ENCODE measurements at places on chromosomes 7 and 10. TPM values are rescaled to one million over a fixed set of nuclear protein-coding genes. Genes with fewer than 3 reads are reported as not detected.

DNA sequence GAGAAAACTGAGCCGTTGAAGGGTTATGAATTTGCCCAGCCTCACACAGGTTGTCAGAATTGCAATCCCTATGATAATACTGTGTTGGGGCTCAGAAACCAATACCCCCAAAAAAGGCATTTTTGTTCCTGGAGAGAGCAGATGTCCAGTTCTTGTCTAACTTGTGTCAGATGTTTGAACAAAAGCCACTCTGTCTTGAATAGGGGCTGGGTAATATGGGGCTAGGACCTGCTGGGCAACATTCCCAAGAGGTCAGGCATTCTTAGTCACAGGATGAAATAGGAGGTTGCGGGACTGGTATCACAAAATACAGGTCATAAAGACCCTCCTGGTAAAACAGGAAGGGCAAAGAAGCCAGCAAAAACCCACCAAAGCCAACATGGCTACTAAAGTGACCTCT, 482.1 kb downstream of the IPMK start:
- H3K4me3 ChIP-seq, result no peak overlapping the region
- H3K36me3 ChIP-seq, result no peaks in the 10 kb centered on the region
- no peak for DNase-seq
- no peaks in the 10 kb centered on the region for H3K27me3 ChIP-seq
- no peaks in the 10 kb centered on the region for H3K4me1 ChIP-seq

DNA sequence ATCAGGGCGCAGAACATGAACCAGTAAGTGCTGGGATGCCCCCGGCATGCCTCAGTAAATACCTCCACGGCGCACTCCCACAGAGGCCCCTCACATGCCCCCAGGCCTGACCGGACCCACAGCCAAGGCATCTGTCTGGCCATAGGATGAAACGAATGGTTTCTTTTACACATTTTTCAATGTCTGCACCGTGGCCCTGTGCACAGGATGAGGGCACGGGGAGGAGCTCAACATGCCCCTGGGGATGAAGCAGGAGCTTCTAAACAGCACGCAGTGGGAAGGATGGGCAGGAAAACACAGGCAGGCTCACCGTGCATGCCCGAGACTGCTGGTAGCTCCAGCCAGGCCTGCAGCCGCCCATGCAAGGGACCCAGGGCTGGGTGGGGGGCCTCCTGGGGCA, 283.3 kb downstream of the TNS3 start:
- H3K27me3 ChIP-seq, result no peaks in the 10 kb centered on the region
- peaks cover 41% of the 10 kb centered on the region for H3K36me3 ChIP-seq
- peak; percentile 33 for DNase-seq
- H3K4me3 ChIP-seq, result no peak overlapping the region
- H3K27ac ChIP-seq, result no peak overlapping the region

- H3K4me3 ChIP-seq, result no peak overlapping the region
- no peaks in the 10 kb centered on the region for H3K27me3 ChIP-seq
- DNase-seq, result no peak
- H3K27ac ChIP-seq, result no peak overlapping the region
- no peaks in the 10 kb centered on the region for H3K4me1 ChIP-seq
- H3K36me3 ChIP-seq, result no peaks in the 10 kb centered on the region
Observed at GRCh38 chr7:122403113-122403512, 98.6 kb upstream of the FEZF1 start.

- peaks cover 13% of the 10 kb centered on the region for H3K4me1 ChIP-seq
- H3K27me3 ChIP-seq, result no peaks in the 10 kb centered on the region
- no peak overlapping the region for H3K4me3 ChIP-seq
- no peak overlapping the region for H3K27ac ChIP-seq
- no peaks in the 10 kb centered on the region for H3K36me3 ChIP-seq
Observed at GRCh38 chr10:117740088-117740487, 197.5 kb downstream of the EMX2 start.

GRCh38 chr7:98488167-98488566, 87.3 kb upstream of the BAIAP2L1 start:
- H3K27ac ChIP-seq, result no peak overlapping the region
- no peak overlapping the region for H3K4me3 ChIP-seq
- H3K4me1 ChIP-seq, result no peaks in the 10 kb centered on the region
- H3K27me3 ChIP-seq, result no peaks in the 10 kb centered on the region

DNA sequence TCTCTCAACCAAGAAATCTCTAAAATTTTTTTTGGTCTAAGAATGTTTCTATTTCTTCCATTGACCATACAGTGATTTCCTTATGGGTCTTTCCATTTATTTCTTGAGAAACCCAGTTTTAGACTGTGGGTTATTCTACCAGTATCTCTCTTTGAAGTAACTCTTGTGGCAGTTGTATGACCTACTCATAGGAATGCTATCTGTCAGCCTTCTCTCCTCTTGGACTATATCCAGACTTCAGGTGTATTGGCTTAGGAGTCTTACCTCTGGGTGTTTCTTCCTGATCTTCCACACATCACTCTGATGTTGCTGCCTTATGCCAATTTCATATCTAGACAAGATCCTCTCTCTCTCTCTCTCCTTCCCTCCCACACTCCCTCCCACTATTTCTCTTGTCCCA, 178.1 kb downstream of the BMPER start:
- no peaks in the 10 kb centered on the region for H3K4me1 ChIP-seq
- H3K4me3 ChIP-seq, result no peak overlapping the region
- H3K36me3 ChIP-seq, result no peaks in the 10 kb centered on the region
- no peak overlapping the region for H3K27ac ChIP-seq

DNA sequence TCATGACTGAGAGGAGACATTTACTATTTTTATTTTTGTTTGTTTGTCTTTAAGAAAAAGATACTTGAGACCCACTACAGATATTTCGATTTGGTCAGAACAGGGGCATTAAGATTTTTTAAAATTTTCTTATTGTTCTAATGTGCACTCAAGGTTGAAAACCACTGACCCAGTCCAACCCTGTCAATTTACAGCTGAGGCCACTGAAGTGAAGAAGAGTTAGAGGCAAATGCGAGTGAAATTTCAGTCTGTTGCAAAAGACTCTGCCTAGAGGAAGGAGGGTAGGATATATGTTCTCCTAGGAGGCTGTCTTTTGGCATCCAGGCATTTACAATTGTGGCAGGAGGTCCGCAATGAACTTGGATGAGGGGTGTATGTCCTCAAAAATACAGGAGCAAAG, 396.3 kb downstream of the RPS24 start:
- no peak overlapping the region for H3K27ac ChIP-seq
- no peak for DNase-seq
- no peaks in the 10 kb centered on the region for H3K27me3 ChIP-seq
- H3K4me3 ChIP-seq, result no peak overlapping the region
- H3K4me1 ChIP-seq, result no peaks in the 10 kb centered on the region

DNA sequence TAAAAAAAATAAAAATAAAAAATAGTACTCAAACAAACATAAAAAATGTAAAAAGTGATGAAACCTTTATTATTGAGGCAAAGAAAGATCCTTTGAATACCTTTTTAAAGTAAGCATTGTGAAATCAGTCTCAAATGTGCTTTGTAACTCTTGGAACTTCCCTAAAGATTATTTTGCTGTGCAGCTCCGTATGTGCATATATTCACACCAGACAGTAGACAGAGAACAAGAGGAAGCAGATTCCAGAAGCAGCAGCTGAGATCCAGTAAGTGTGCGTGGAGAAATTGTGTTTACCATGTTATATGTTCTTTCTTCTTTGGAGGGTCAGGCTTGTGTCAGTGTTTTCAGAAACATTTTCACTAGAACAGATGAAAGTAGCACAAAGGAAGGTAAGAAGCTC, 324.9 kb downstream of the AGMO start:
- H3K36me3 ChIP-seq, result no peaks in the 10 kb centered on the region
- H3K27ac ChIP-seq, result no peak overlapping the region
- peak; percentile 43 for DNase-seq
- no peak overlapping the region for H3K4me3 ChIP-seq
- H3K27me3 ChIP-seq, result no peaks in the 10 kb centered on the region
- no peaks in the 10 kb centered on the region for H3K4me1 ChIP-seq

GRCh38 chr7:128011131-128011661, 20.0 kb downstream of the LRRC4 start:
- no peak overlapping the region for H3K27ac ChIP-seq
- no peaks in the 10 kb centered on the region for H3K27me3 ChIP-seq
- H3K4me3 ChIP-seq, result no peak overlapping the region
- H3K36me3 ChIP-seq, result no peaks in the 10 kb centered on the region
- H3K4me1 ChIP-seq, result no peaks in the 10 kb centered on the region

- H3K27ac ChIP-seq, result no peak overlapping the region
- H3K4me3 ChIP-seq, result no peak overlapping the region
- H3K27me3 ChIP-seq, result no peaks in the 10 kb centered on the region
- no peaks in the 10 kb centered on the region for H3K36me3 ChIP-seq
- H3K4me1 ChIP-seq, result no peaks in the 10 kb centered on the region
- DNase-seq, result no peak
Observed at GRCh38 chr10:92678206-92678605, 11.5 kb upstream of the HHEX start.

DNA sequence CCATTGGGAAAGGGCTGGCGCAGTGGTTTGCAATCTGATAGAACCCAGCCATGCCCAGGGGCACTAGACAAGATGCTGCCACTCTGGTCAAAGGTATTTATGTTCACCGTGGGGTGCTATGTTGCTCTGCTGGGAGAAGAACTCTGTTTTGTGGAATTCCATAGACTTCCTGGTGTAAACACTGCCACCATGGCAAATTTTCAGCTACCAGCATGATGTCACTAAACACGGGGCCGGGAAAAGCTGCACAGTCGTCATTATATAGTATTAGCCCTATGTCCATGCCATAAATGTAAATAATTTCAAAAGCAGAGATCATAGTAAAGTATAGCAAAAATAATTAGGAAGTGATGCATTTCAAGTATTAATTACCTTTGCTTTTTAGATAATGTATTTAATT, 500.6 kb downstream of the PARD3 start:
- no peaks in the 10 kb centered on the region for H3K27me3 ChIP-seq
- no peaks in the 10 kb centered on the region for H3K36me3 ChIP-seq
- H3K4me3 ChIP-seq, result no peak overlapping the region
- no peak for DNase-seq
- no peak overlapping the region for H3K27ac ChIP-seq
- no peaks in the 10 kb centered on the region for H3K4me1 ChIP-seq

DNA sequence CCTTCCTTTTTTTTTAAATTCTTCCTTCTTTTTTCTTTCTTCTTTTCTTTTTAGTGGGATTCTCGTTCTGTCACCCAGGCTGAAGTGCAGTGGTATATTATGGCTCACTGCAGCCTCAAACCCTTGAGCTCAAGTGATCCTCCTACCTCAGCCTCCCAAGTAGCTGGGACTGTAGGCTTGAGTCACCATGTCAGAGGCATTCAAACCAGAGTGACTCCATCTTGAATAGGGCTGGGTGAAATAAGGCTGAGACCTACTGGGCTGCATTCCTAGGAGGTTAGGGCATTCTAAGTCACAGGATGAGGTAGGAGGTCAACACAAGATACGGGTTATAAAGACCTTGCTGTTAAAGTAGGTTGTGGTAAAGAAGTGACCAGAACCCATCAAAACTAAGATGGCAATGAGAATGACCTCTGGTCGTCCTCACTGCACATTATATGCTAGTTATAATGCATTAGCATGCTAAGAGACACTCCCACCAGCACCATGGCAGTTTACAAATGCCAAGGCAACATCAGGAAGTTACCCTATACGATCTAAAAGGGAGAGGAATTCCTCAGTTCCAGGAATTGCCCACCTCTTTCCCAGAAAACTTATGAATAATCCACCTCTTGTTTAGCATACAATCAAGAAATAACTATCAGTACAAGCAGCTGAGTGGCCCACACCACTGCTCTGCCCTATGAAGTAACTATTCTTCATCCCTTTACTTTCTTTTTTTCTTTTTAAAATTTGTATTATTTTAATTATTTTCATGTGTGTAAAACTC, 99.0 kb upstream of the ITGB1 start:
- no peak for DNase-seq
- H3K27ac ChIP-seq, result no peak overlapping the region
- H3K36me3 ChIP-seq, result no peaks in the 10 kb centered on the region
- no peak overlapping the region for H3K4me3 ChIP-seq
- H3K27me3 ChIP-seq, result no peaks in the 10 kb centered on the region

GRCh38 chr7:50204581-50204980, 99.9 kb upstream of the IKZF1 start:
- H3K27me3 ChIP-seq, result no peaks in the 10 kb centered on the region
- H3K27ac ChIP-seq, result no peak overlapping the region
- H3K4me1 ChIP-seq, result no peaks in the 10 kb centered on the region
- H3K4me3 ChIP-seq, result no peak overlapping the region

DNA sequence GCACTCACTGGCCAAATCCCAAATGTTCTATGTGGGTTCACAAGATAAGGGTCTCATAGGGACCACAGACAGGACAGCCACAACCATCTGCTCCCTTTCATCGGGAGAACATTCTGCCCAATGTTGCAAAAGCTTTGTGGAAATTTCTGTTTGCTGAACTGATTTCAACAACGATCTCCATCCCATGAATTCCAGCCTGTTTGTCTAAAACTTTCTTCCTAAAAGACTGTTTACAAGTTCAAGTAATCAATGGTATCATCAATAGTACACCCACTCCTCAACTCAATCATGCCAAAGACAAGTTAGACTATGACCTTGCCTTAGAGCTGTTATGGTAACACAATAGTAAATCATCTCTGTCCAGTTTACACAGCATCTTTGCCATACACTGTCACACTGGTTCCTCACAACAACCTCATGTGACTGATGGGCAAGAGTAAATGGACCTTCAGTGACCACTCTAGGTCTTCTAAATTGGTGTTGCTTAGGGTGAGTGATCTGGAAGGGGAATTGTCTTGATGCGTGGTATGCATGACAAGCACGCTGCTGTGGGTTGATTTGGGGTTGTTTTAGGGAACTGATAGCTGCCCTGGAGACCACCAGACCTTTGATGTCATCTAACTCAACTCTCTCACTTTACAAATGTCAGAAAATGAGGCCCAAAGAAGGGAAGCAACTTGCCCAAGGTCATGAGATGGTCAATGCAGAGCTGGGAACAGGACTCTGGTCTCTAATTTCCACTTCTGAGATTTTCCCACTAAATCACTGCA, 95.1 kb downstream of the PPP1R3C start:
- peaks cover 3% of the 10 kb centered on the region for H3K4me1 ChIP-seq
- H3K27ac ChIP-seq, result no peak overlapping the region
- no peaks in the 10 kb centered on the region for H3K36me3 ChIP-seq
- H3K4me3 ChIP-seq, result no peak overlapping the region

Gene TMUB1
- total RNA-seq, result 36.9 TPM

Gene HOXA1
- total RNA-seq, result 2.4 TPM

Gene GNAT3
- total RNA-seq, result not detected

Gene FAM25G
- not detected for total RNA-seq

Gene PHYHIPL
- total RNA-seq, result 12.0 TPM

Gene OPN4
- total RNA-seq, result not detected

Gene TMEM196
- total RNA-seq, result 0.06 TPM

All from kidney (tissue), 22 donors.